ENCODE measurements at places on chromosomes 1 and 21.

- DNase-seq, result peak; percentile 60
Measured at GRCh38 chr1:41440321-41441085, 44.0 kb downstream of the EDN2 start.

- no peak for DNase-seq
Measured at GRCh38 chr21:38637161-38637560, 138.9 kb upstream of the ERG start.

DNA sequence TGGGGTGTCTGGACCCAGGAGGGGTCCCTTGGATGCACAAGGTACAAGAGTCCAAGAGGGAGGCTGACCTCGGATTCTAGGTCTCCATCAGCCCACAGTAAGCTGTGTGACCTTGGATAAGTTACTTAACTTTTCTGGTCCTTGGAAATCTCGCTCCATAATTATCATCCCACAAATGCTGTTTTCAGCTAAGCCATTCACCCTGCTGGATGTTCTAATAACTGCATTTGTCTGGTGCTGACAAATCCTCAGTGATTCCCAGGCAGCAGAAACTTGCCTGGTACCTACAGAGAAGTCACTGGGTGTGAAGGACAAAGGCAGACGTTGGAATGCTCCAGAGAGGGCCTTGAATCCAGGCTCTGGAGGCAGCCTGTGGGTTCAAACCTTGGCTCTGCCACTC is 89.7 kb downstream of the IGSF21 start:
- DNase-seq, result peak; percentile 16

- no peak for DNase-seq
Measured at GRCh38 chr1:234823191-234824176, 213.5 kb upstream of the IRF2BP2 start.

DNA sequence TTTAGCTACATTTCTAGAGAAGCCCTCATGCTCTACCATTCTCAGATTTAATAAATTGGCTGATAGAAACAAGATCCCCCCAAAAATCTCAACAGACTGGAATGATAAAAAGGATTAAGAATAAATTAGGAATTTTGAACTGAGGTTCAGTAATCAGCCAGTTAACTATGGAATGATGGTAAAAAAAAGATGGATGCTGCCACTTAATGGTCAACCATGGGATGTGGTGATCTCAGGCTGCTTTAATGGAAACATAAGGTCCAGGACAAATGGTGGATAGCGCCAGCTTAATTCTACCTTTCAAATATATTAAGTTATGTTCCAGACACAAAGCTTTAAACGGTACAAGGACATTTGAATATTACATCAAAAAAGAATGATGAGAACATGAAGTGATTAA is 49.9 kb downstream of the CCN1 start:
- DNase-seq, result no peak

DNA sequence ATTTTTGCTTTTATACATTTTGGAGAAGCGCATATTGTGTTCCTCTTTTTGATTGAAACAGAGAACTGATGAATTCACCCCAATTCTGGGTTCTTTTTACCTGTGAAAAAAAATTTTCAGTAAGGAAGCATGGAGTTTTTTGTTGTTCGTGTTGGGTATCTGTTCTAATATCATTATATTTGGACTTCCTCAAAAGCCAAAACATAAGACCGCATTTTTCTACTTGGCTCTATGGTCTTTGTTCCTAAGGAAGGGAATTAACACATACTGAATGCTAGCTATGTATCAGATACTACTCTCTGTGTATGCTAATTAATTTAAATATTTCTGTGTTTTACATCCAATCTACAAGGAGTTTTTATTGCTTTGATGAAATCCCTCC is 12.9 kb downstream of the EPB41 start:
- no peak for DNase-seq

DNA sequence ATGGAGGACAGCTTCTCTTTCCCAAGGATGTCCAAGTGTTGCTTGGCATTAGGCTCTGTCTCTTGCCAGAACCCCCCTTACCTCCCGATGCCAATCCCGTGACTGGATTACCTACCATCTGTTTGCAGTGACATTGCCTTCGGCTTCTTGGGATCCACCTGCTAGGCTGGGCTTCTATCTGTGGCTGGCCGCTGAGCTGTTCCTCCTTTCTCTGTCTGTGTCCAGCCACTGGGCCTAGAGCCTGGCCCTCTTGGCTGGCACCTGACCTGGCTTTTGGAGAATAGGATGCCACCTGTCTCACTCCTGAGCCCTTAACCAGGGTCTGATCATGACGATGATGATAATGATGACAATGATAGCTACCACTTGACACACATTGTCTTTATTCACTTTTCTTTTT is 41.6 kb upstream of the STUM start:
- DNase-seq, result no peak

DNA sequence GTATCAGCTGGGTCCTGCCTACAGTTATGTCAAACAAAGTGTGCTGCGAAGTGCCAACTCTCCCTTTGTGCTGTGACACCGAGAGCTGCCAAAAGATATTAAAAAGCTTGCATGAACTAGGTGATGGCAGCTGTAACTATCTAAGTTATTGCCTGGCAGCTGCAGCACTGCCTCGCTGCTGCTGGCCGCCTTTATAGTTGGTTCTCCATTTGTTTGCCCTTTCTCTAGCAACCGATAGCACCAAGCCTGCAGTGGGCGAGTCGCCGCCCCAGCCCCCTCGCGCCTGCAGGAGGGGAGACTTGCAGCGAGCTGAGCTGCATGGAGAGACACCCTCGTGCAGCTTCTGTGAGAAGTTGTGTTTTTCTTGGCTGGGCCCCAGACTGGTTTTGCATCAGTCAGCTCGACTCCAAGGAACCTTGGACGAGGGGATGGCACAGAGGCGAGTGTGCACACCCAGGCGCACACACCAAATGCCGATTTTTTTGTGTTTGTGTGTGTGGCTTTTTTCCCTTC is 330.6 kb downstream of the RPS6KC1 start:
- no peak for DNase-seq

DNA sequence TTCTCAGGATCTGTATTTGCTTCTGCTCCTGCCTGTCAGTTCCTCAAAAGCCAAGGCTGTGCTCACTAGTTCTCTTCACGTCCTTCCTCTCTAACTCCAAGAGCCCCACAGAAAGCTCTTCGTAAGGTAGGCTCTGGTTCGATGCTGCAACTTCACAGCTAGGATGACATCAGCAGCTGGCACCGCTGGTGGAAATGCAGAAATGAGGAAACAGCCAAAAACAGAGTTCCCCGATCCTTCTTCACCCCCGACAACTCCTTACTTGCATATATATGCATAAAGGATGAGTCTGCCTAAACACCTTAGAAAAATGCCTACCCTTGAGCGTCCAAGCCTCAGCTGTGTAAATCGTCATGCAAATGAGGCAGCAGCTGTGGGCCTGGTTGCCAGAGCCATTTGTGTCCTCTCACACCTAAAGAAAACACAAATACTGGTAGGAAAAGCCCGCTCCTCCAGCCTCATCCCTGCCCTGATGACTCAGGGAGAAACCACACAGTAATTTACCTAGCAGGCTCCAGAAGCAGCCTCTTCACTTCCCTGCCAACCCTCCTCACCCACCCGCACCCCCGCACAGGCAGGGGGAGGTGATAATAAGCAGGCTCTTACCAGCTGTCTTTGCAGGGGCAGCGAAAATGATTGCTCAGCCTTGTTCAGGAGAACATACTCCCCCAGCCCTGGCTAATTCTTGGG is 28.2 kb downstream of the BATF3 start:
- peak; percentile 84 for DNase-seq

DNA sequence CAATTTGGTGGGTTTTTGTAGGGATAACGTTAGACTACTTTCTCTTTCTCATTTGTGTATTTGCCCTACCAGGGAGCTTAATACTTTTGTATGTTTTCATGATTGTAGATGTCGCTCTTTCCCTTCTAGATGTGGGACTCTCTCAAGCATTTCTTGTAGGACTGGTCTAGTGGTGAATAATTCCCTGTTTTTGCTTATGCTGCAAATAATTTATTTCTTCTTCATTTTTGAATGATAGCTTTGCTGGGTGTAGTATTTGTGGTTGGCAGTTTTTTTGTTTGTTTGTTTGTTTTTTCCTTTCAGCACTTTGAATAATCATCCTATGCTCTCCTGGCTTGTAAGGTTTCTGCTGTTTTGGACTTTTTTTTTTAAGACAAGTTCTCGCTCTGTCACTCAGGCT is 22.5 kb upstream of the TTC22 start:
- no peak for DNase-seq

- DNase-seq, result no peak
Measured at GRCh38 chr1:74780594-74780993, 47.6 kb downstream of the TYW3 start.

DNA sequence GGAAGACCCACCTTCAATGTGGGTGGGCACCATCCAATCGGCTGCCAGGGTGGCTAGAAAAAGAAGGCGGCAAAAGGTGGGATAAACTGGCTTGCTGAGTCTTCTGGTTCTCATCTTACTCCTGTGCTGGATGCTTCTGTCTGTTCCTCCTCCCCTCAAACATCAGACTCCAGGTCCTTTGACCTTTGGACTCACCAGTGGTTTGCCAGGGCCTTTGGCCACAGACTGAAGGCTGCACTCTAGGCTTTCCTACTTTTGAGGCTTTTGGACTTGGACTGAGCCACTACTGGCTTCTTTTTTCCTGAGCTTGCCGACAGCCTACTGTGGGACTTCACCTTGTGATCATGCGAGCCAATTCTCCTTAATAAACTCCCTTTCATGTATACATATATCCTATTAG is 55.9 kb downstream of the VCAM1 start:
- no peak for DNase-seq

- DNase-seq, result peak; percentile 85
Measured at GRCh38 chr1:99969729-99970621, at the start of gene SLC35A3. TSS of gene SLC35A3 (plus strand) at chr1:99969996. CDS start at chr1:99993555, 23,559 bp downstream.

- DNase-seq, result peak; percentile 98
Measured at GRCh38 chr1:57252597-57253294, 171.1 kb downstream of the DAB1 start.

- no peak for DNase-seq
Measured at GRCh38 chr1:29119121-29119929, 4.4 kb downstream of the TMEM200B start.

DNA sequence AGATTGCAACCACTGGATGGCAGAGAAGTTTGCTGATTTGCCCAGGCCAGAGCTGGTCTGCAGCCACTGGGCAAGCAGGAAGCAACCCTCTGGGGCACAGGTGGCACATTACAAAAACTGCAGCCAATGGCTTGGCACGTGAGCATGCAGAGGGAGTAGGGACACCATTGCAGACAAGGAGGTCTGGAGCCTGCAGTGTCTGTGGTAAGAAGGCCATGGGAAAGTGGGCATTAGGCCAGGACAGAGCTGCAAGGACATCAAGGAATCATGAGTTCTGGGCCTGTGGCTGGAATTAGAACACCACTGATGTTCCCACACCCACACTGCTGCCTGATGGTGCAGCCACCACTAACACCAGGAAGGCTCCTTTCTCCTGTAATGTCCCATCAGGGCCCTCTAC is 113.0 kb downstream of the TSEN15 start:
- no peak for DNase-seq

DNA sequence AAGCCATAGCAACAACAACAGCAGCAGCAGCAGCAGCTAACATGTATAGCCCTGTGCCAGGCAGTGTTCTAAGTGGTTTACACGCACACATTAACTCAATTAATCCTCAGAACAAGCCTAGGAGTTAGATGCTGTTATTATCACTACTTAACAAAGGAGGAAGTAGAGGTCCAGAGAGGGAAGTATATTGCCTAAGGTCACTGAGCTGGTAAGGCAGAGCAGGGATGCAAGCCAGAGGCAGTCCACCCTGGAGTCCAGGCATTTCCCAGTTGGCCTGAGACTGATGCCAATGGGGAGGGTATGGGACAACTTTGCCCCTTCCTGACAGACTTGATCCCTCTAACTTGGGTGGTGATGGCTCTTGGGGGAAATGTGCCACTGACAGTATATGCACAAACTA is 6.8 kb downstream of the CDC14A start:
- DNase-seq, result no peak

GRCh38 chr21:44878053-44878982 is 4.8 kb upstream of the PTTG1IP start:
- no peak for DNase-seq

GRCh38 chr1:17732475-17732874 is 22.7 kb upstream of the ACTL8 start:
- no peak for DNase-seq

DNA sequence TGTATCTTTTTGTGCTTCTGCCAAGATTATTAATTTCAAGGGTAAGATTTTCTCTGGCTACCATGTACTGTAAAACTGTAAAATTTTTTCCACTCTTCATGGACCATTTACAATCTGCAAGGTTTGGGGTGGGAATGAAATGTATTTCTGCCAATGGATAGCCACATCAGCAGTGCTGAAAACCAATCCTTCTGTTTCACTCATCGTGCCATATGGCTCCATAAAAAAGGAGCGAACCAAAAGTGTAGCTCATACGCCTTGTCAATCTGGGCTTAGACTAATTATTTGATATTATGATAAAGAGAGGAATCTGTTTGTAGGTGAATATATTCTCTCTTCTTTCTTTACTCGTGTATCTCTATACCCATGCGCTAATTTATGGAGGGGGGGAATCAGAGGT is 3.0 kb upstream of the SLC44A5 start:
- peak; percentile 84 for DNase-seq

DNA sequence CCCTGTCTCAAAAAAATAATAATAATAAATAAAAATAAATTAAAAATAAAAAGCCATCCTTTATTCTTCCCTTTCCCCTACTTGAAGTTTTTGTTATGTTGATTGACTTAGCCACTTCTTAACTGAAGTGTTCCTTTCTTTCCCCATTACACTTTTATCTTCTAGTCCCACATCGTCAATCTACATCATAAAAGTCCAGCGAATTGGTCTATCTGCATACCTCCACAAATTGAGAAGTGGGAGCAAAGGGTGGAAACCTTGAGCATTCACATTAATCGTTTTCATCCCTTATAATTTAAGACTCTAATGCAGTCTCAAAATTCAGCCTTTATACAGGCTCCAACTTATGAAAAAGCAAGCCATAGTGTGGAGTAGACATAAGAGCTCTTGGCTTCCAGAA is 6.5 kb upstream of the ZYG11A start:
- DNase-seq, result no peak

GRCh38 chr1:226001963-226002666 is 3.0 kb upstream of the SDE2 start:
- no peak for DNase-seq

DNA sequence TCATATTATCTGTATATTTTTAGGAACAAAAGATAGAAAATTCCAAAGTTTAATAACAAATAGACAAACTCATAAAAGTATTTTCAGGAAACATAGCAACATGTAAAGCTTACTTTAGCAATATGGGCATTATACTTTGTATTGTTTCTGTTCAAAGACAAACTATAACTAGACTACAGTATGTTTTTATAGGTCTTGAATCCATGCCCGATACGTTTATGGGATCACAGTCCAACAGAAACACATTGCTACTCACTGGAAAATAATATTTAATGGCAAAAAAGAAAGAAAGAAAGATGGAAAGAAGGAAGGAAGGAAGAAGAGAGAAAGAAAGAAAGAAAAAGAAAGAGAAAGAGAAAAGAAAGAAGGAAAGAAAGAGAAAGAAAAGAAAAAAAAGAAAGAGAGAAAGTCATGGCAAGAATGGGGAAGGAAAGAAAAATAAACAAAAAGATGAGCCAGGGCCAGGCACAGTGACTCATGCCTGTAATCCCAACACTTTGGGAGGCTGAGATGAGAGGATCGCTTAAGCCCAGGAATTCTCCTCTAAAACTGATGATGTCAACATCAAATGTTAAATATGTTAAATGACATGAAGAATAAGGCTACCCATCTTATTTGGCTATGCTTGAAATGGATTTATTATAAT is 32.7 kb downstream of the TM2D1 start:
- DNase-seq, result no peak

GRCh38 chr1:17672226-17672625 is 82.9 kb upstream of the ACTL8 start:
- DNase-seq, result no peak

GRCh38 chr1:42983693-42984092 is 25.0 kb upstream of the SLC2A1 start:
- no peak for DNase-seq

All from NCI-H524 (cell line).